Stimulated activated CD8-positive, alpha-beta memory T cell treated with anti-CD3 and anti-CD28 coated beads, Interleukin-15, amount 100 ng/mL, for 48 hours (primary cell): ENCODE measurements at places on chromosomes 5 and 9.

- DNase-seq: no peak
These were observed 341.0 kb downstream of the PRR16 start for GRCh38 chr5:120805131-120805530.

DNA sequence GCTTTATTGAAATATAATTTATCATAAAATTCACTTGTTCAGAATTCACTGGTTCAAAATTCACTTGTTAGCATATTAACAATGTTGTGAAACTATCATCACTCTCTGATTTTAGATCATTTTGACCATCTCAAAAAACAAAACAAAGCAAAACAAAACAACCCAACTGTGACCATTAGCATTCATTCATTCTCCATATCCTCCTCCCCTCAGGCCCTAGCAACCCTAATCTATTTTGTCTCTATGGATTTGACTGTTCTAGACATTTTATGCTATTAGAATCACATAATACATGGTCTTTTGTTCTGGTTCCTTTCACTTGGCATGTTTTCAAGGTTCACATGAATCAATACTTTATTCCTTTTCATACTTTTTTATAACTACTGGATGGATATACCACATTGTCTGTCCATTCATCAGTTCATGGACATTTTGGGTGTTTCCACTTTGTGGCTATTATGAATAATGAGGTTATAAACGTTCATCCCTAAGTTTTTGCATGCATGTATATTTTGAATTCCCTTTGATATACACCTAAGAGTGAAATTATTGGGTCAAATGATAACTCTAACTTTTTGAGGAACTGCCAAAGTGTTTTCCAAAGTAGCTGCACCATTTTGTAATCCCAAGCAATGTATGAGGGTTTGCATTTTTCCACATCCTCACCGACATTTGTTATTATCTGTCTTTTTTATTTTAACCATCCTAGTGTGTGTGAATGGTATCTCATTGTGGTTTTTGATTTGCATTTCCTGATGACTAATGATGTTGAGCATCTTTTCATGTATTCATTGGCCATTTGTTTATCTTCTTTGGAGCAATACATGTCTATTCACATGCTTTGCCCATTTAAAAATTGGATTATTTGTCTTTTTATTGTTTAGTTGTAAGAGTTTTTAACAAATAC, 304.1 kb downstream of the SH3GL2 start:
- no peak for DNase-seq

- DNase-seq: no peak
These were observed 19.5 kb downstream of the NCS1 start for GRCh38 chr9:130191749-130192120.

- DNase-seq: peak; percentile 13
These were observed 129.3 kb upstream of the SLC44A1 start for GRCh38 chr9:105114964-105115728.

- no peak for DNase-seq
These were observed 297.6 kb downstream of the NTRK2 start for GRCh38 chr9:84966876-84967830.

DNA sequence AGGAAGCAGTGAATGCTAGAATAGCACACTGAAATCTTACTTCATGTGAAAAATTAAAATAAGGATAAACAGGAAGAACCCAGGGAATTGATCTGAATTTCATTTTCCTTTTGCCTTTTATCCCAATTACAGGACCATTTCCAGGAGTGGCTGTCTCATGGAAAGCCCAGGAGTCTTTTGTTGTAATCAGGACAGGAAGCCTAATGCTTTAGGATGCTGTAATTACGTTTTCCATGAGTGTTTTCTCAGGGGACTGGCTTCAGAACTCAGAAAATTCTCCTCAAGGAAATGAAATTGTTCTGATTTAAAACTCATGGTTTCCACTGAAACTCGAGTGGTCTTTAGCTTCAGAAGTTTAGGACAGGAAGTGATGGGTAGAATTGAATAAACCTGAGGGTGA, 56.6 kb upstream of the CAMK4 start:
- DNase-seq: no peak

DNA sequence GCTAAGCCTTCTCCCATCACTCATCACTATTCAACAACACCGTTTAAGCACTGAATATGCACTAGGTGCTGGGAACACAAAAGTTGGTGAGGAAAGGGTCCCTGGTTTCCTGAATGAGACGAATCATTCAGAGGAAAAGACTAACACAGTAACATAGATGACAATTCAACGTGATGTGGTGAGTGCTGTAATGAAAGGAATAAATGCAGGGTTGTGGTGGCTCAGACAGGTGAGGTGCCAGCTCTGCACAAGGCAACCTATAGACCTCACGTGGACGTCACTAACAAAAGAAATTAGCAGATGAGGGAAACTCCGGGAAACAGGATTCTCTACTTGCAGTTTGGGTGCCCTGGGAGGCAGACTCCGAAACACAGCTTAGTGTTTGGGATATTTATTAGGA, 40.0 kb upstream of the ERBIN start:
- DNase-seq: no peak

DNA sequence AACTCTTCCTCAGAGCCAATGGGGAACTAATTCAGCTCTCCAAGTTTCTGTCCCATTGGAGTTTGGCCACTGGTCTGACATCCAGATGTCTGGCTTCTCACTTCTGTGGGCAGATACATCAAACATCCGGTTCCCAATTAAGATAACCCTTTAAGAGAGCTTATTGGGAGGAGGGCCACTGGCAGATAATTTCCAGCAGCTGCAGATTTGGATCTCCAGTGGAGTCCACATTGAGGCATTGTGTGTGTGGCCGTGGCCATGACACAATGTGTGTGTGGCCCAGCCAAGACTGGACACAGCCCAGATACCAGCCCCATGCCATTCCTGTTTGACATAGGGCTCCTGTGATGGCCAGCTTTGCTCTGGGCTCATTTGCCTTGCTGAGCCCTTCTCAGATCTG, 110.5 kb upstream of the MAP1B start:
- DNase-seq: no peak

GRCh38 chr5:121366515-121366914, 485.2 kb upstream of the FTMT start:
- no peak for DNase-seq

DNA sequence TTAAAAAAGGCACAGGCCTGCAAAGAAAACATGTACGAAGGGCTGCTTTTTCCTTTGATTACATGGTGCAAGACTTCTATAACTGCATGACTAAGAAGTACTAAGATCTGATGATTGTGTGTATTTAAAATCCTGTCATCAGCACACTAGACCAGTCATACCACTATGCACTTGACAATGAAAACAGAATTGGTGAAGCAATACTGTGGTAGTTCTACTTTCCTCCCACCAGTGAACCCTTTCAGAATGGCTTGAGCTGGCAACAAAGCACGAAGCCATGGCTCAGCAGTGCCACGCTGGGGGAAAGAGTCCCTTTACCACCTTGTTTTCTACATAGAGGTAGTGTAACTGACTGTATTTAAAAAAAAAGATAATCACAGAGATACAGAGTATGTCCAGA, 49.0 kb upstream of the POU5F2 start:
- DNase-seq: no peak
